ENCODE measurements at places on chromosomes 7 and 10. TPM values are rescaled to one million over a fixed set of nuclear protein-coding genes. Genes with fewer than 3 reads are reported as not detected.

The TRIM73 gene
- 0.08 TPM for polyA plus RNA-seq

The COL13A1 gene
- polyA plus RNA-seq: 5.4 TPM

The PITRM1 gene
- polyA plus RNA-seq: 71.5 TPM

The ZNF467 gene
- 0.28 TPM for polyA plus RNA-seq

GRCh38 chr7:96638669-96639068, 71.0 kb downstream of the SEM1 start:
- DNase-seq: no peak

DNA sequence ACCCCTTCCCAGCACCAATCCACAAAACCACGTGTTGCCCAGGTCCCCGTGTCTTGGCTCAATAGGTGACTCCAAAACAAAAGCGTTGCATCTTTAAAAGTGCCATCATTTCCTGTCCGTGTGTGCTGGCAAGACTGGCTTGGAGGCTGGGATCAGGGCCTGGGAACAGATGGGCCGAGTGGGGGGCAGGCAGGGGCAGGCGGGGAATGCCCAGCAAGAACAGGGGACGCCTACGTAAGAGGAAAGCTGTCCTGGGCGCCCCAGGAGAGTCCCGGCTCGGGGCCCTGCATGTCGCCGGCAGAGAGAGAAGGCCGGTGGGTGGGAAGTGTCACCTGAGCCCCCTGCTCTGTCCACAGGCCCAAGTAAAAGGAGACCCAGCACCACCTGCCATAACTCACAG, 86.5 kb downstream of the PAXIP1 start:
- DNase-seq: no peak

DNA sequence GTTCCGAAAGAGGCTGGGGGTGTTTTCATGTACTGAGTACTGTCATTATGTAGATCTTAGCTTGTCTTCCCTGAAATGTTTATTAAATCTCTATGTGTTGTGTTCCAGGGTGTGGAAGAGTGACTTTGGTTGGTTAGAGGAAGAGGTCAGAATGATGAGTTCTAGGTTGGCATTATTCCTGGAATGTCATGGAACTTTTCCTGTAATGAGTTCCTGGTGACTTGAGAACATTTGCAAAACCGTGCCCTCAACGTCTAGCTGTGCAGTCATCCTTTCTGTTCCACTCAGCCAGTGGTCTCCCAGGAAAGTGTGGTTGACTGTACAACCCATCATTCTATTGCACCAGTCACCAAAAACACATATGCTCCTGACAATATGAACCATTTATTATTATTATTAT, 129.6 kb downstream of the BICC1 start:
- no peak for DNase-seq

- no peak for DNase-seq
Observed at GRCh38 chr10:72175149-72175548, 40.7 kb upstream of the ANAPC16 start.

GRCh38 chr7:8274589-8274988, 12.6 kb upstream of the ICA1 start:
- peak; percentile 23 for DNase-seq

- no peak for DNase-seq
Observed at GRCh38 chr7:158572000-158572828, 15.4 kb downstream of the PTPRN2 start.

DNA sequence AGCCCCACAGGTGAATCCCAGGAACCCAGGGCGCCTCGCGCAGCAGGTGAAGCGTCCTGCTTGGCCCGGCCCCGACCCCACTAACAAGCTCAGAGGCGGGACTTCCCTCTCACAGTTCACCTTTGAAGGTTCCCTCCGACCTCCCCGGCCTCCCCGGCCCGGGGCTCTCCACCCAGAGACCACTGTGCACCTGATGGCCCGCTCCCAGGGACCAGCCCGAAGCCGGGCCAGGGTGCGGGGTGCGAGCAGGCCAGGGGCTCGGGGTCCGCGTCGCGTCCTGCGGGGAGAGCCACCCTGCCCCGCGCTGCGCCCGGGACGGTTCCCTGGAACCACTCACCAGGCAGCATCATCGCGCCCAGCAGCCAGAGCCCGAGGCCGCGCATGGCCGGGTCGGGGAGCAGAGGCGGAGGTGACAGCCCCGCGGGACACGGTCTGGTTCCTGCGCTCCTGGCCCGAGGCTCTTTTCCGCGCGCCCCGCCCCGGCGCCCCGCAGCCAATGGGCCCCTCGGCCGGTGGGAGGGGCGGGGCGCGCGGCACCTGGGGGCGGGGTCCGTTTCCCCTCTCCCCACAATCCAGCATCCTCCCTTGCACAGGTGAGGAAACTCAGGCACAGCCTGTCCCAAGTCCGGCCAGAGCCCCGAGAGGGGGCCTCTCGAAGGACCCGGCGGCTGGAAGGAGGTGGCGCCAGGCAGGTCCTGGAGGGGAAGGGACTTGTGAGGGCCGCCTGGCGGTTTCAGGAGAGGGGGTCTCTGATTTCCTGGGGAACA, at the start of gene ADAM8:
Gene ADAM8 (minus strand): TSS at position 434 of the 767 bp plus-strand sequence. CDS start 51 bp downstream, at position 383.
- no peak for DNase-seq

DNA sequence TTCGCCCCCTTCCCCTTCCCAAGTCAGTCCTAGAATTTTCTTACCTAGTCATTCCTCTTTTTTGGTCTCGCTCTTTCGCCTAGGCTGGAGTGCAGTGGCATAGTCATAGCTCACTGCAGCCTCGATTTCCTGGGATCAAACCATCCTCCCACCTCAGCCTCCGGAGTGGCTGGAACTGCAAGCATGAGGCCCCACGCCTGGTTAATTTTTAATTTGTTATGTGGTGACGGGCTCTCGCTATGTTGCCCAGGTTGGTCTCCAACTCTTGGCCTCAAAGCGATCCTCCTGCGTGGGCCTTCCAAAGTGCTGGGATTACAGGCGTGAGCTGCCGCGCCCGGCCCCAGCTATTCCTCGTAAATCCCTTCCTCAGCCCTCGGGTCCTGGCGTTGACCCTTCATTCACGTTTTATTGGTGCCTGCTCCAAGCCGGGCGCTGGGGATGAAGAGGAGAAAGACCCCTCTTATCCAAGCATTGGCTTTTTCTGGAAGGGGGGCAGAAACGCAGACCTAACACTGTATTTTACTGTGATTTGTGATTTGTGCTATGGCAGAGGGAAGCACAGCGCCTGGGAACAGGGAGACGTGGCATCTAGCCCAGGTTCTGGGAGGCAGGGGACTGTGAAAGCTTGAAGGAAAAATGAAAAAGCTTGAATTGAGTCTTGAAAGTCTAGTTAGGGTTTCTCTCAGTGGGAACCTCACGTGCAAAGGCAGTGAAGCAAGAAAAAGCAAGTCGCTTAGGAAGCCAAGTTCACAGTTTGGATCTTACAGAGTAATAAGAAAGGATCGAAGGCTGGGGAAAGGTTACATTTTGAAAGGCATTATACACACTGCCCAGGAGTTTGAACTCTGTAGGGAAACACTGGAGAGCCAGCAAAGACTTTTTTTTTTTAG, 516 bp downstream of the ZNHIT1 start:
- DNase-seq: no peak

GRCh38 chr10:25245165-25245564, 70.4 kb downstream of the GPR158 start:
- no peak for DNase-seq

DNA sequence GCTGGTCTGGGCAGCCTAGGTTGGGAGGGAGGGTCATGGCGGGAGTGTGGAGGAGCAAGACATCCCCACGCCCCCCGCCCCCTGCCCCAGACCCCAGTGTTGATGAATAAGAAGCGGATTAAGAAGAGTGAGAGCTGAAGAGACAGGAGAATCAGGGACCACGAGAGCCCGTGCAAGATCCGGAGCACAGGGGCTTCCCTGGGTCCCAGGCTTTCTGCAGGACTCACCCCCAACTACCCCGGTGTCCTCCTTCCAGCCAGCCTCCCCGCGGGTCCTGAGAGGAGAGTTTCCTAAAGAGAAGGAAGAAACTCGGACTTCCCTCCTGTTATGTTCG, 20.1 kb downstream of the GHRHR start:
- no peak for DNase-seq

- DNase-seq: peak; percentile 84
Observed at GRCh38 chr7:99791021-99791420, 7.0 kb upstream of the CYP3A4 start.

DNA sequence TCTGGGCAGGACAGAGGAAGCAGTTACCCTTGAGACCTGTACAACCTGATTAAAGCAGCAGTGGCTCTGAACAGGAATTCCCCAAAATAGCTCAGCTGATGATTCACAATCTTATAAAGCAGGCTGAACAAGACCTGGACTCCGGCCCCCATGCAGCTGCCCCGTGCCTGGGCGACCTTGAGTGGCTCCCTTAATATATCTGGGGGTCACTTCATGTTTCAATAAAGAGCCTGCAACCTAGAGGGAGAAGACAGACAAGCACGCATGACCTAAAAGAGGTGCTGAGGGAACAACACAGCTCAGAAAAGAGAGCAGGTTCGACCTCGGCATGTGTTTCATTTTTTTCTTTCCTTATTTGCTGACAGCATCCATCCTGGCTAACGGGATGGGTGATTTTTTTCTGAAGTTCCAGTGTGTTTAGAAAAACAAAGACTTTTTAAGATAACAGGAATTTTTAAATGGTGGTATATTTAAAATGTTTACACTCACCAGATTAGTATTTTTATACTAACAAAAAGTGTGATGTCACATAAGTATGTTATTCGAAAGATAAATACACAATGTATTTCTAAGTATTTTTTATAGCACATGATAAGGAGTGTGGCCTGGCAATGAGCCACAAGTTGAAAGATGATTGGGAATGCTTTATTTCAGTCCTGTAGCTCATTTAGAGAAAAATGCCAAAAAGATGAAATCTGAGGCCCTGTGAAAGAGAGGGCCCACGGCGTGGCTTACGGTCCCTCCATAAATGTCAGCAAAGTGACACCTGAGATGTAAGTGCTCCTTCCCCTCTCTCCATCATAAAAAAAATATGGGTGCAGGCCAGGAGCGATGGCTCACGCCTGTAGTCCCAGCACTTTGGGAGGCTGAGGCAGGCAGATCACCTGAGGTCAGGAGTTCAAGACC, 161.3 kb downstream of the SLIT1 start:
- DNase-seq: peak; percentile 70

DNA sequence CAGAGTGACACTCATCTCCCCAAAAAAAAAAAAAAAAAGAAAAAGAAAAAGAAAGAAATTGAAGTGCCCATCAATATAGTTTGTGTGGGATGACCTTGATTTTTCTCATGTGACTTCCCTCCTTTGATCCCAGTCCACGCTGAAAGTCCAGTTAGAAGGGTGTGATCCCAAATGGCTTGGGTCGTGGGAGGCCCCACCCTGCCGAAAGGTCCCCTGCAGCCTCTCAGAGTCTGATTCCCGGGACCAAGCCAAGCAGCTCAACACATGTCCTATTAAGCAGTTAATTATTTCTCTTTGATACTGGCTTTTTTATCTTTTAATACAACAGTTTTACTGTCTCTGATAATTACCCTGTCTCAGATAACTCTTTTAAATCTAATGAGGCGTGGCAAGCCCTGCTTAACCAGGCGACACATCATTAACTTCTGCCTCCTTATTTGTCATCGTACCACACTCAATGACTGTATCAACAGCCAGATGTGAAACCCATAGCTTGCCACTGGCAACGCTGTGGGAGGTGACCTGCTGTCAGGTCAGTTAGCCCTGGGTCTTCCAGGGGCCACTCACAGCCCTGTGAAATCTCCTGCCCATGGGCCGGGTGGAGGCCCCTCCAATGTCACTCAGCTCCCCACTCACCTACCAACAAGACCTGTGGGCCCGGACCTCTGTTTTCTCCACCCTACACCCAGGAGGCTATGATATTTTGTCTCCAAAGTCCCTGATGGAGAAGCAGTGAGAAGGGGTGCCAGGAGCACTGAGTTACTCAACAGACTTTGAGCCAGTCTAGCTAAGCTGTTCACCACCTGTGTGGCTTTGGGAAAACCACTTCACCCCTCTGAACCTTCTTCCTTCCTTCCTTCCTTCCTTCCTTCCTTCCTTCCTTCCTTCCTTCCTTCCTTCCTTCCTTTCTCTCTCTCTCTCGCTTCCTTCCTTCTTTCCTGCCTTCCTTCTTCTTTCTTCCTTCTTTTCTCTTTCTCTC, 110.0 kb upstream of the SFMBT2 start:
- no peak for DNase-seq

DNA sequence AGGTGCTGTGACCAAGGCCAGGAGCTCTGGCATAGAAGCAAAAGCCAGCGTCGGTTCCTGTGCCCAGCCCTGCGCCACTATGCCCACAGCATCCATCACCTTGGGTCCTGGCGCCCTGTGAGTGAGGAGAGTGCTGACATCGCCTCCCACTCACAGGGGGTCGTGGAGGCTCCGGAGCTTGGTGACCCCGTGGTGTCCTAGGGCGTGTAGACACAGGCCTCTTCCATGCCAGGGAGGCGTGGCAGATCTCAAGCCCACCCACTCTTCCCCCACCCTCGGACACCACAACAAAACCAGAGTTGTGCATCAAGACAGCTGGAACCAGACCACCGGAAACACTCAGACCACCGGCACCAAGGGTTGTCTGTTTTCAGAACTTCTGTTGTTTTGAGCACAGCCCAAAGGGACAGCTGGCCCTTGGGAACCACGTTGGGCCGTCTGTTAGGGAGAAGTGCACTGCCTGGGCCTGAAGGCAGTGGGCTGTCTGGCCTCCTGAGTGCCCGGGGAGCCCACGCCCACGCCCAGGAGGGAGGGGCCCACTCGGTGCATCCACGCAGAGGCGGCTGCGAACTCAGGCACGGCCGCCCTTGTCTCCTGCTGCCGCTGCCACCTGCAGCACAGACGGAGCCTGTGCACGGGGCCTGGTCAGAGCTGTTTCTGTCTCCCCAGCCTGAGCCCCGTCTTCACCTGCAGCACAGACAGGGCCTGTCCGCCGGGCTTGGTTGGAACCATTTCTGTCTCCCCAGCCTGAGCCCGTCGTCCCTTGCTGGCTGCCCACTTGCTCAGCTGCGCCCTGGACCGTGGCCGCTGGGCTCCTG, 106.3 kb downstream of the INPP5A start:
- DNase-seq: no peak

- DNase-seq: no peak
Observed at GRCh38 chr10:118254654-118255053, 87.5 kb downstream of the FAM204A start.

GRCh38 chr10:35195361-35196306, 69.0 kb downstream of the CREM start:
- peak; percentile 90 for DNase-seq

DNA sequence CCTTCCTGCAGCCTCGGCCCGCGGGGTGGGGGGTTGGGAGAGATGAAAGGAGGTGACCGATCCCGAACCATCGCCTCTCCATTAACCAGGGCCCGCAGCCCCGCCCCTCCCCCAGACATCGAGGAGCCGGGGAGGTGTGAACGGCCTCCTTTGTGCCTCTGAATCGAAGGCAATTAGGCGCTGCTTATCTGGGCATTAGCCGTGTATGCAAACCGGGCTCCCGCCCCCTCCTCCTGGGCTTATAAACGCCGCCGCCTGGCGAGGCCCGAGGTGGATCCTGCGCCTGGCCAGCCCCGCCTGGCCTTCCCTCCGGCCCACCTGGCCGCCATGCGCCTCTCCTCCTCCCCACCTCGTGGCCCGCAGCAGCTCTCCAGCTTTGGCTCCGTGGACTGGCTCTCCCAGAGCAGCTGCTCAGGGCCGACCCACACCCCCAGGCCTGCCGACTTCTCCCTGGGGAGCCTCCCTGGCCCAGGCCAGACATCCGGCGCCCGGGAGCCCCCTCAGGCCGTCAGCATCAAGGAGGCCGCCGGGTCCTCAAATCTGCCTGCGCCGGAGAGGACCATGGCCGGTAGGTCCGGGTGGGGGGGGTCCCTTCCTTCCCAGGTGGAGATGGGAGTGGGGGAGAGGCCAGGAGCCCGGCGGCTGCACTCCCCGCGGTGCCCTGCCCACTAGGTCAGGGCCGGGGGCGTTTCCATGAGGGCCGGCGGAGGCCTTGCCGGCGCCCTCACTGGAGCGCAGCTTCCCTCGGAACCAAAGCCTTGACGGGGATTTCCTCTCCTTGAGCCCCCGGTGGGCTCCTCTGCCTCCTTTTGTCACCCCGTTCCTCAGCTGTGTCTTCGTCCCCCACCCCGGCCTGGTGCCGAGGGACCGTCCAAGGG, at the start of gene VENTX:
Gene VENTX (plus strand): TSS at position 268 of the 878 bp plus-strand sequence. CDS start 60 bp downstream, at position 328.
- no peak for DNase-seq

Data from mammary epithelial cell (primary cell).